Stimulated activated CD8-positive, alpha-beta memory T cell treated with anti-CD3 and anti-CD28 coated beads, Interleukin-4, amount 100 ng/mL, for 1 hour (primary cell): ENCODE measurements at places on chromosomes 1 and 21.

DNA sequence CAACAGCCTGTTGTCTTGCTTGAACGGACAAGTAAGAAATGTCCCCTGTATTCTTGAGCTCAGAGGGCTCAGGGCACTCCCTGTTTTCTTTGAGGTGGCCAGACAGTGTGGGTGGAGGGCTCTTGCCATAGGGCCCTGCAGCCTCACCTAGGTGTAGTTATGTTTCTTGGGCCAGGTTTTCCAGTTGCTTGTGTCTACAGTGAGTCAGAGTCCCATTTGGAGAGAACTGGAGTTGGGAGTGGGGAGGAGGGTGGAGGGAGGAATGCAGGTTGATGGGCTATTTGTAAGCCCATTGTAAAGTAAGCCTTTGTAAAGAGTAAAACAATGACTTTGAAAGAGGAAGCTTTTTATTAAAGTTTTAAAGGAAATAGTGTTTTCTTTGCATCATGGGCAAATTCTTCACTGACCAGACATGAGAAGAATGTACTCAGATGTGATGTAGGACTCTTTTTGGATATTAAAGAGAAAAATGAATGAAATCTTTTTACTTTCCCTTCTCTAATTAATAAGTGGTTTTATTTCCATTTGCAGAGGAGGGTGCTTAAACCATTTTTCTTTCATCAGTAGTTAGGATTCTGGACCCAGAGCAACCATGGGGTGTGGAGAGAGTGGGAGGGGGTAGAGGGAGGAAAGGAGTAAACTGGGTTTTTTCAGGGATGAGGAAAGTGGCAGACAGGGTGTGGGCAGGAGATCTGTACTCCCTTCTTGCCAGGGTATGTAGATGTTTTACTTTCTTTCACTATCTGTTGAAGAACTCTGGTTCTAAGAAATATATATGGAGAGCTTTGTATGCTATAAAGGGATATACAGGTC is 45.1 kb upstream of the MACF1 start:
- no peak for DNase-seq

DNA sequence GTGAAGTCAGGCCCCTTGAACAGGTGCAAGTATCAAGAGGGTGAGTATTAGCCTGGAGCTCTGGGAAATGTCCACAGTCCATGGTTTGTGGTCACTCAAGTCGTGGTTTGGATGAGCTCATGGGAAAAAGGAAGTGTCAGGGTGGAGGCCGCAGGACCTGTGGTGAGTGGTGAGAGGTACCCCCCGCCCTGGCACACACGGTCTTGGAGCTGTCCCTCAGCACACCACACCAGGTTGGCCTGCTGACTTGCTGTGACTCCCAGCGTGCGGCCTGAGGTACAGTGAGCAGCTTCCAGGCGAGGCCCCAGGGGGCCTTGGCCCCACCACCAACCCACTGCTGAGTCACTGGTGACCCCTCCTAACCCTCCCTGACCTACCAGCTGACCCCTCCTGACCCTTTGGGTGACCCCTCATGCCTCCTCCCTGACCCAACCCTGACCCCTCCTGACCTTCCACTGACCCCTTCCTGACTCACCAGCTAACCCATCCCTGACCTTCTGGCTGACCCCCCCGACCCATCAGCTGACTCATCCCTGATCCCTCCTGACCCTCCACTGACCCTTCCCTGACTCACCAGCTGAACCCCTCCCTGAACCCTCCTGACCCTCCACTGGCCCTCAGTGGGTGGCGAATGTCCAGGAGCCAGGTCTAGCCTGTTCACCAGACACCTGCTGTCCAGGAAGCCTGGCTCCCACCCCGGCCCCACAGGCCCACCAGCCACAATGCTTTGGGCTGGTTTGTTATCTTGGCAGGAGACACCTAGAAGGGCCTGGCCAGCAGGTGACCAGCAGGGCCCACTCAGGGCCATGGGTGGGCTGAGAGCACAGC is 34.8 kb upstream of the RNF187 start:
- no peak for DNase-seq

DNA sequence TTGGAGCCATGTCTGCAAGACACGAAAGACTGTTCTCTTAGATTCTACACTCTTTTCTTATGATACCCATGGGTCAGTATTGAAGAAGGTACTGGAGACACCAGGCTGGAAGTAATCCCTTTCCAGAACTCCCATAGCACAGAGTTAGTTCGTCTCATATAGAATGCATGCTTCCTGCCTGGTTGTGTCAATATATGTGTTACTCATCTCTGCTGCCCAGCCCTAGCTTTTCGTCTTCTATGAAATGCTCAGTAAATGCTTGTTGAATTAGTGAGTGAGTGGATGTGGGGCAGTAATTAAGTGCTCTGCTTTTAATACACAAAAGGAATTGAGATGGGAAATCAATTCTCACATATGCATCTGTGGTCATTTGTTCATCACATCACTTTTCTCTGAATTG is 32.1 kb downstream of the ADCY10 start:
- no peak for DNase-seq

GRCh38 chr1:222912730-222913129 is 97.9 kb downstream of the DISP1 start:
- no peak for DNase-seq

- DNase-seq = no peak
Observed at GRCh38 chr1:79478160-79478559, 471.6 kb upstream of the ADGRL4 start.

DNA sequence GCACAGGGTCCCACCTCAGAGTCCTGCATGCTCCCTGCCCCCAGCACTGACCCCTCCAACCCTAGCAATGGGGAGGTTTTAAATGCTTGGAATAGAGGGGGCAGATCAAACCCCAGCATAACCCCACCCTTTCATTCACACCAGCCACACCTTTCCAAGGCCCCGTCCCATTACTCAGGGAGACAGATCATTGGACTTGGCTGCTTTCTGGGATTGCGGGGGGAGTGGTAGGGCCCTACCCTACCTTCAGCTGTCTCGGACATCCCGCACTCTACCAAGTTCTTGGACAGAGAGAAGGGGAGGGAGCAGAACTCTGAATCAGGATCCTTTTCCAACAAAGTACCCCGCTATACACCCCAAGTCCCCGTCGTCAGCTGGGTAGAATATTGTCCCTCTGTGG is 983 bp downstream of the PADI2 start:
- no peak for DNase-seq

DNA sequence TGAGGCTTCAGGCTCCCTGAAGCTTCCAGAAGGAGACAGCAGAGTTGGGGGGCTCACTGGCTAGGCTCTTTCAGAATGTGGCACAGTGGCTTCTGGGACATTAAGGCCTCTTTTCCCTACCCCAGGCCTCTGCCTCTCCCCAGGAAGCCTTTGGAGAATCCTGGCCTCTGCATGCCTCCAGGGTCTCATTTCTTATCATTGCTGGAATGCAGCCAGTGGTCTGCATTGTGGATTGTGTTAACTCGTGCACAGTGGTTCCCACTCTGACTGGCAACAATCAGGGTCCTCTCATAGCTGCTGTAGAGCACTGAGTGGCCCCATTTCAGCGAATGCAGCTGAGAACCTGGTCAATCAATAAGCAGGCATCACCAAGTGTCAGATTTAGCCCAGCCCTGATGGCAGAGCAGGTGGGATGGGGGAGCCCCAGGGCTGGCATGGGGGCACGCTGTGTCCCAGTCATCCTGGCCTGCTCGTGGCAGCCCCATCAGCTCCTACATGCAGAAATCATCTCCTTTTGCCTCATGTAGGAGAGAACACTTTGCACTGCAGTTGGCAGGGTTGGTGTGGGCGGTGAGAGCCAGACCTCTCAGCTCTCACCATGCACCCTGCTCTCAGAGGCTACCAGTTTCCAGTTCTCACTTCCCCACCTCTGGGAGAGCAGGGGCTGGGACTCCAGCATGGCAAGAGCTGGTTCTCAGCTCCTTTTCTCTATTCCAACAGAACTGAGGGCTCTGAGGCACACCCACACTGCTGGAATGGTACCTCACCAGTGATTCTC is 13.4 kb downstream of the ADORA1 start:
- no peak for DNase-seq

GRCh38 chr1:91778964-91779363 is 107.0 kb downstream of the TGFBR3 start:
- DNase-seq = no peak

GRCh38 chr1:232421143-232421796 is 208.7 kb downstream of the SIPA1L2 start:
- DNase-seq = no peak

DNA sequence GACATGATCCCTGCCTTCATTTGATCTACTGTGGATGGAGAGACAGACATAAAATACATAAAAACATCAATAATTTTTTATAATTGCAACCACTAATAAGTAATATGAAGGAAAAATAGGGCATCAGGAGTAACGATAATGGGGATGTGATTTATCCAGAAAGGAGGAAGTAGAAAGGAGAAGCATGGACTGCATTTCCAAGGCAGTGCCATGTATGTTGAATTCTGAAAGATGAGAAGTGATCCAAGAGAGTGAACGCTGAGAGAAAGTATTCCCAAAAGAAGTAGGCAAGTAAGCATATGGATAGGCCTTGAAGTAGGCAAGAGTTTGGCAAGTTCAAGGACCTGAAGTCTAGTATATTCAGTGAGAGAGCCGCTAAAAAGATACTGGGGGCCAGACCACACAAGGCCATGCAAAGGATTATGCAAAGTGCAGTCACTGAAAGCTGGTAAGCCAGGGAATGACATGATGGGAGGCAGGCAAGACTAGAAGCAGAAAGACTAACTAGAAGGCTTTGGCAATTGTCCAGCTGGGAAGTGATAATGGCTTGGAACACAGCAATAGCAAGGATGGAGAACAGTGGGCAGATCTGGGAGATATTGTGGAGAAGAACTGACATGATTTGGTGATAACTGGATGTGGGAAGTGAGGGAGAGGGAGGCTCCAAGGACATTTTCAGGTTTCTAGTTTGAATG is 85.9 kb downstream of the TM2D1 start:
- DNase-seq = no peak

- no peak for DNase-seq
Observed at GRCh38 chr1:56901716-56902115, 47.1 kb downstream of the C8A start.

DNA sequence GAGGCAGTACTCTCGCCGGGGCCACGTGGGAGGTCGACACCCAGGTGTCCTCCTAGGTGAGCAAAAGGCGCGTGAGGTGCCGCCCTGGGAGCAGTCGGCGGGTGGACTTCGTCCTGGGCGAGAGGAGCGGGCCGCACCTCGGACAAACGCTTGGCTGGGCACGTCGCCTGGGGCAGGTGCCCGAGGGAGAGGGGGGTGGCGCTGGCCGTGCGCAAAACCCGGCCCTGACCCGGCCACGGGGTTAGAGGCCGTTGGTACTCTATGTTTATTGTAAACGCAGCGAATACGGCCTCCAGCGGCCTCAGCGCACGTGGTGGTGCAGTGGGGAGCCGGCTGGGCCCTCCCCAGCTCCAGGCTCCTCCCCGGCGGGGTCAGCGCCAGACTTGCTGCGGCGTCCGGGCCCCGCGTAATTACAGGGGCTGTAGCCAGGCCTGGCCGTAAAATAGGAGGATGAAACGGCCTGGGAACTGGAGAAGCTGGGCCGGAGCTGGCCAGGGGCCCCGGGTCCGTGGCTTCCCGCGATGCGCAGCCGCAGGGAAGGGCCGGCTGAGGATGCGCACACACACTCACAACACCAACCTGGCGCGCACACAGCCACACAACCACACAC is 1.6 kb upstream of the EFNA1 start:
- no peak for DNase-seq

DNA sequence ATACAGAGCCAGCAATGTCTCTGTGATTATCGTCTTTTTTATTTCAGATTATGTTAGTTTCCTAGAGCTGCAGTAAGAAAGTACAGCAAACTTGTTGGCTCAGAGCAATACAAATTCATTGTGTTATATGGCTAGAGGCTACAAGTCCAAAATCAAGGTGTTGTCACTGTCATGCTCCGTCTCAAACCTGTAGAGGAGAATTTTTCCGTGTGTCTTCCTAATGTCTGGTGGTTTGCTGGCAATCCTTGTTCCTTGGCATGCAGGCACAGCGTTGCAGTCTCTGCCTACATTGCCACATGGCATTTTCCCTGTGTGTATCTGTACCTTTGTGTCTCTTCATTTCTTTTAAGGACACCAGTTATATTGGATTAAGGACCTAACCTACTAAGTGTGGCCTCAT is 244.4 kb downstream of the LRRIQ3 start:
- DNase-seq = no peak
